Psoas muscle (tissue), 8 donors: ENCODE measurements at places on chromosomes 12 and 14.

GRCh38 chr14:72708708-72709475 lies 185.0 kb downstream of the DPF3 start:
- DNase-seq = no peak

GRCh38 chr14:30820674-30821073 lies 53.7 kb upstream of the COCH start:
- DNase-seq = no peak

DNA sequence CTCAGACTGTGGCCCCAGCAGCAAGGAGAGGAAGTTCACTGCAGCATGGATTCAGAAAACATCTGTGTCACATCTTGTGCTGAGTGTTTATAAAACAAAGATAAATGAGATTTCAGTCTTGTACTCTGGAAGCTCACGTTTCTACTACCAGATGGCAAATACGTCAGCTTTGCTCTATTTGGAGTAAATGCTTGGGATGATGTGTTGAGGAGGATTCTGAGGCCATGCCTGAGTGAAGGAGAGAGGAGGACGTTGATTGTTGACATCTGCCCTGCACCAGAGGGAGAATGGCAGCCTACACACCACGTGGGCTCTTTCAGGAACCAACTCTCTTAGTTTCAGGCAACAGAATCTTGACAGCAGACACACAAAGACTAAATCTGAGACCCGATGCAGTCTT lies 188.9 kb downstream of the TMEM132C start:
- DNase-seq = no peak

DNA sequence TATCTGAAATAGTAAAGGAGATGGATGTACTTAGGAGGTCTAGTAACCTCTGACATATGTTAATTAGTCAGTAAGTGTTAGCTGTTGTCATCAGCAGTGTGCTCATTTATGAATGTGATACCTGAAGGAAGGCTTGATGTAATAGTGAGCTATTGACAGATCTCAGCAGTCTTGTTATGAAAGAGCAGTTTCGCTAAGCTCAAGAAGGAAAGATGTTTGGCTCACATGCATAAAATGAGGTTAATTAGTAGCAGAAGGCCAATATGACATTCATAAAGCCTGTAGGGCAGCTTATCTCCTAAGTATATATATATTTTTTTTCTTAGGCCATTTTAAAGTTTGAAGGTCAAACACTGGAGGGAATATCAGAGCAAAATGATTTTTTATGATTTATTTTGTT lies 2.8 kb downstream of the FAM234B start:
- DNase-seq = no peak

DNA sequence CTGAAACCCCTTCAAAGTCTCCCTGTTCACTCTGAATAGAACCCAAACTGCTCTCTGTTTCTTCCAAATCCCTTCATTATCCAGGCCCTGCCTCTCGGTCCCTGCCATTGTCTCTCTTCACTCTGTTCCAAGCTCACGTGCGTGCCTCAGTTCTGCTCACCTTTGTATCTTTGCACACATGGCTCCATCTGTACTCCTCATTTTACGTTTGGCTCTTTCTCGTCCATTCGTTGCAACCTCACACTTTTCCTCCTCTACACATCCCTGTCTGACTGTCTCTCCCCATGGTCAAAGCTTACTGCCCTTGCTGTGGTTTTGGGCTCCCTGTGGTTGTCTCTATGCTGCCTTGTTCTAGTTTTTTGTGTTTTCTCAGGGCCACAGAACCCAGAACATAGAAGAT lies 1054.5 kb downstream of the BCL11B start:
- no peak for DNase-seq

- DNase-seq = no peak
Observed at GRCh38 chr12:18556161-18556560, 181.7 kb downstream of the PLCZ1 start.

DNA sequence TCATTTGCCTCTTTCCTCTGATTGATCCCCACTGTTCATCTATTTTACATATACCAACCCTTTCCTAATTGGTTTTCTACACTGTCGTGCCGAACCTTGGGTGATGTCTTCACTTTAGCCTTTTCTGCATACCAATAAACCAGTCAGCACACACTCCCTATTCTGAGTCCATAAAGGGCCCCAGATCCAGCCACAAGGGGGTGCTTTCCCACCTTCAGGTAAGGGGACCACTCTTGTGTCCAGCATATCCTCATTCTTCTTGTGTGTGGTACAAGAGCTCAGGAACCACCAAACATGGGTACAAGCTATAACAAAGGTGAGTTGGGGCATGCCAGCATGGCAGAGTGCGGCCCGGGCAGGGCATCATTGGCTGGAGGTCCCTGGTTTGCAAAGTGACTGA lies 859.8 kb downstream of the FSCB start:
- no peak for DNase-seq

DNA sequence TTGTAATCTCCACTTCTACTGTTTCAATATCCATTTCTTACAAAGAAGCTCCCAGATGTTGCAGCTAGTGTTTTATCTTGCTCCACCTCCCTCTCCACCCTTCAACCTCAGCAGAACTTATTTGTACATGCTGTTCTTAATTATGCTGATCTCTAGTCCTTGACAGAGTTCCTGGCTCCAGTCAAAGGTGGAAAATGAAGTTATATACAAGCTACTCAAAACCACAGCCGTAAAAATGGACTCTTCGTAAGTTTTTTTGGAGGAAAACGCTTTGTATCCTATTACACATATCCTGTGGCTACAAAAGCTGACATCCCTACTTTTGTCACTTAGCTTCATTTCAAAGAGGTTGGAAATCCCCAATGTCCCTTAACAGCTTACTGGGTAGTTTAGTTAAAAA lies 1.3 kb downstream of the CLEC1A start:
- DNase-seq = no peak
